NB4 (cell line): ENCODE measurements at places on chromosomes 11 and 22.

DNA sequence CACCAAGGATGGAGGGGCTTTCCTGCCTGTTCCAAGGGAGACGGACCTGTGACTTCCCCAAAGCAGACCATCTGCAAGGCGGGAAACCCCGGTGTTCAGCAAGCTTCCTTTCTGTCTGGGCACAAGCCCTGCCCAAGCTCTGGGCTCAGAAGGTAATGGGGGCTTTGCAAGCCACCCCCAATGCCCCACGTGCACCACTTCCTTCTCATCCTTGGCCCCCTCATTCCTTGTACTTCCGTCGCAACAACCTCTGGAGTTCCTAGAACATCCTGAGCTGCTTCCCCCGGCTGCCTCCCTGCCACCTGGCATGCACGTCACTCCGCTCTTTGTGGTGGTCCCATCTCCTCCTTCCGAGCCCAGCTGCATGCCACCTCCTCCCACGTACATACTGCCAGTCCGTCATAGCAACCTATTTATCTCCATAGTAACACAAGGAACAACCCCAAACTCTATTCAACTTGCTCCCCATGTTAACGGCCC lies 3.9 kb downstream of the MYEOV start:
- no peak for DNase-seq

- no peak for DNase-seq
Measured at GRCh38 chr22:32531228-32531627, 56.6 kb downstream of the FBXO7 start.

DNA sequence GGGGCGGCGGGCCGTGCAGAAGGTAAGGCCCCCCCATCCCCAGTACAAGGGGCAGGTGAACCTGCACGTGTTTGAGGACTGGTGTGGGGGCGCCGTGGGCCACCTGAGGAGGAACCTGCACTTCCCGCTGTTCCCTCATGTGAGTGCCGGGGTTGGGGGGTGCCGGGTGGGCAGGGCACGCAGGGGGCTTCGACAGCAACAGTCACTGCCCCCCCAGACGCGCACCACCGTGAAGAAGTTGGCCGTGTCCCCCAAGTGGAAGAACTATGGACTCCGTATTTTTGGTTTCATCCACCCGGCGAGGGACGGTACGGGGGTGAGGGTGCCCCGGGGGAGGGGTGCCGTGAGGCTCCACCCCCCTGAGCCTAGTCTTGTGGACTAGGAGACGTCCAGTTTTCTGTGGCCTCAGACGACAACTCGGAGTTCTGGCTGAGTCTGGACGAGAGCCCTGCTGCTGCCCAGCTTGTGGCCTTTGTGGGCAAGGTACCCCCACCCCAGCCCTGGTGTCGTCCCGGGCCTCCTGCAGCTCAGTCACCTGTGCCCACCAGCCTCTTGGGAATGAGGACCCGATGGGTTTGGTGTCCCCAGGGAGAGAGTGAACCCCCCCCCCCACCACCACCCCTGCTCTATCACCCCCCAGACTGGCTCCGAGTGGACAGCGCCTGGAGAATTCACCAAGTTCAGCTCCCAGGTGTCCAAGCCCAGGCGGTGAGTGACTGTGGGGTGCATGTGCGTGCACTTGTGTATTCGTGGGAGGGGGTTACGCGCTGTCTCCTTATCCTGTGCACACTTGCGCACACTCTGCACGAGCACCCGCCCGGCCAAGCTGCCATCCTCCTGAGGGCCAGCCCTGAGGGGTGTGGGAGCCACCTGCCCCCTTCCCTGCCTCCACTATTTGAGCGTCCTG lies 3.8 kb downstream of the B4GALNT4 start:
- DNase-seq, result no peak

DNA sequence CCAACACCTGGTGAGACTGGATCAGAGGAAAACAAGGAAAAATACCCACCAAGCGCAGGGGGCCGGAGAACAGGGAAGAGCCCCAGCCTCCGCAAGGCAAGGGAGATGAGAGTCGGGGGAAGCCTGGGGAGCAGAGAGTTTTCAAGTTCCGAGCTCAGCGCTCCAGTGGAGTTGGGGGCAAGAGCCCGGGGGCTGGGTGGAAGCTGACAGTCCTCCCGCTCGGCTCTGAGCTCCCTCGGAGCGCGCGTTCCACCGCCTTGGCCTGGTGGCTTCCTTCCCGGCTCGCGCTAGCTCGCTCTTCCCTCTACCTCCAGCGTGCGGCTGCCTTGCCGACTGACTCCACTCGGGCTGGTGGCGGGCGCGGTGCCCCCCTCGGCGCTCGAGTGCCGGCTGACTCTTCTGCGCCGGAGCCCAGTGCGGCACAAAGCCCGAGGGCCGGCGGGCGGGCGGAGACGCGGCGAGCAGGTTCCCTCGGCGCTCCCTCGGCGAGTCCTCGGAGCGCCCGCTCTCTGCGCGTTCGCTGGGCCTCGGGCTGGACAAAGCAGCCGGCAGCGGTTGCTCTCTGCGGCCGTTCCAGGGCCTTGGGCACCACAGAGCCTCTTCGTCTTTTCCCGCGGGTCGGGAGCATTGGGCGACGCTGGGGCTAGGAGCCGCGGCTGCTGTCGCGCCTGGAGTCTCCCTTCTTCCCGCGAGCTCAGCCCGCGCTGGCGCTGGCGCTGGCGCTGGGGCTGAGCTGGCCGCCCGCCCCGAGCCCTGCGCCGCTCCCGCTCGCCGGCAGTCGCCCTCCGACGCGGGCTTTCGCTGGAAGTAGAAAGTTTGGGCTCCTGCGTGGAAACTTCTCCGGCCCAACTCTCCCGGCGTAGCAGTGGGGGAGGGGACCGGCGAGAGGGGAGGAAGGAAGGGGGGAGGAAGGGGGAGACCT lies 1.0 kb downstream of the PAX6 start:
- peak; percentile 56 for DNase-seq

DNA sequence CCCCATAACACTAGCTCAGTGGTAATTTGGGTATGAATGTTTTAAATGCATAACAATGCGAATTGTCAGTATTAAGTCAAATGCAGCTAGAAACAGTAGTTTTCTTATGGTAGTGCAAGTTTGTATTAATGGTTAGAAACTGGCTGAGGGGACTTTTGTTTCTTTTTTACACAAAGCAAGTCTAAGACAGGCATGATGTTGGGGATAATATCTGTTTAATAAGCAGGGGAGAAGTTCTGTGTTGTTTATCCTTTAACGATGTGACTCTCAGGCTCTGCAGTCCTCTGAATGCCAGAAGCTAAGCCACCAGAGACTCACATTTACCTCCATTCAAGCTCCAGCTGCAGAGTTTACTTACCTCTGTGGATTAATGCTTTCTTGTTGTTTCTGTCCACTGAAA lies 67.8 kb downstream of the SYT9 start:
- no peak for DNase-seq

GRCh38 chr11:115887727-115888126 lies 383.5 kb upstream of the CADM1 start:
- no peak for DNase-seq

GRCh38 chr11:113562981-113563461 lies 87.8 kb upstream of the DRD2 start:
- no peak for DNase-seq

- no peak for DNase-seq
Measured at GRCh38 chr11:132405728-132406127, 1035.3 kb downstream of the NTM start.
